Osteocyte (in vitro differentiated cells): ENCODE measurements at places on chromosomes 3 and 15. TPM values are rescaled to one million over a fixed set of nuclear protein-coding genes. Genes with fewer than 3 reads are reported as not detected.

DNA sequence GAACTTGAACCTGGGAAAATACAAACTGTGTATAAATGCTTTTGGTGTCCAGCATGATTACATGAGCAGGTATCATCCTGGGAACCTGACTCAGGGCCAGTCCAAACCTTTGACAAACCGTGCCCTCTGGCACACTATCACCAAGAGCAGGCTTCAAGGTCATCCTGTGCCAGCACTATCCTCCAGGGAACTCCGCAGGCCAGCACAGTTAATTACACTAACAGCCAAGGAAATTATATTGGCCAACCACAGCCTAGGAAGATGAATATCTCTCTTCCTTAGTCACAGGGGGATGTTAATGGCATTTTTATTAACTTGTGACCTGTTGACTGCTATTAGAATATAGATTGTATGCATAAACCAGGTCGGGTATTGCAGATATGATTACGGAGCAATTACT lies 262.0 kb downstream of the TUSC7 start:
- no peak overlapping the region for H3K27ac ChIP-seq
- peaks cover 13% of the 10 kb centered on the region for H3K27me3 ChIP-seq
- H3K4me3 ChIP-seq: no peak overlapping the region
- H3K36me3 ChIP-seq: no peaks in the 10 kb centered on the region

DNA sequence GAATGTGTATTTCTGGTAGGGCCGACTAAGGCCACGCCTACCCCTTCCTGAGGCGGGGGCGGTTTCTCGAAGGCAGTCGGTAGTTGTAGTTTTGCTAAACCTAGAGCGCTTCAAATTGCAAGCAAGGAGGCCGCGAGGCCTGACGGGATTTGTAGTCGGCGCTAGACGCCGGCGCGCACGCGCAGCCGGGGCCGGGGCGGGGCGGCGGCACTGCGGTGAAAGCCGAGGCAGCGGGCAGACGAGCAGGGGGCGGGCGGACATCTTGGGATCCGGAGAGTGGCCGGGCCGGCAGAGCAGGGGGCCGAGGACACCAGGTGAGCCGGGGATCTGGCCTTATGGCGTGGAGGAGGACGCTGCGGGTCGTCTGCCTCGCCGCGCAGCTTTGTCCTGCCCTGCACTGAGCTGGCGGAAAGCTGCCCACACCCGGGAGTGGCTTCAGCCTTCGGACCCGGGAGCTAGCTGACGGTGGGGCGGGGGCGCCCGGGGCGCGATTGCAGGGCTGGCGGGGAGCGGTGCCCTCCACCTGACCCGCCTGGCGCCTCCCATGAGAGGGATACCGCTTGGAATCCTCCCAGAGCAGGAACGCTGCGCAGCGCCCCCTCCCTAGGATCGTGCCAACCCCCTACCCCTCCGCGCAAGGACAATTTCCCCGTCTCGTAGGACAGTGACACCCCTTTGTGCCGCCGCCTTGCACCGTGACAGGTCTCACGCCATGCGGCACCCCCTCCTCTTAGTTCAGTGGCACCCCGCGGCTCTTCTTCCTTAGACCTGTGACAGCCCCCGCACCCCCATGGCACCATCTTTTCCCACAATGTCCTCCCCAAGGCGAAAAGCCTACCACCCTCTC lies at the start of gene AP2M1:
Gene AP2M1, plus strand, starts transcription at position 210 of the 847 bp plus-strand sequence. CDS start 2,139 bp downstream, outside the sequence.
- peak within 1 kb of the TSS; percentile 97 for H3K4me3 ChIP-seq
- H3K36me3 ChIP-seq: peaks cover 23% of the 10 kb centered on the region
- H3K27ac ChIP-seq: peak within 1 kb of the TSS; percentile 94
- DNase-seq: peak; percentile 100

DNA sequence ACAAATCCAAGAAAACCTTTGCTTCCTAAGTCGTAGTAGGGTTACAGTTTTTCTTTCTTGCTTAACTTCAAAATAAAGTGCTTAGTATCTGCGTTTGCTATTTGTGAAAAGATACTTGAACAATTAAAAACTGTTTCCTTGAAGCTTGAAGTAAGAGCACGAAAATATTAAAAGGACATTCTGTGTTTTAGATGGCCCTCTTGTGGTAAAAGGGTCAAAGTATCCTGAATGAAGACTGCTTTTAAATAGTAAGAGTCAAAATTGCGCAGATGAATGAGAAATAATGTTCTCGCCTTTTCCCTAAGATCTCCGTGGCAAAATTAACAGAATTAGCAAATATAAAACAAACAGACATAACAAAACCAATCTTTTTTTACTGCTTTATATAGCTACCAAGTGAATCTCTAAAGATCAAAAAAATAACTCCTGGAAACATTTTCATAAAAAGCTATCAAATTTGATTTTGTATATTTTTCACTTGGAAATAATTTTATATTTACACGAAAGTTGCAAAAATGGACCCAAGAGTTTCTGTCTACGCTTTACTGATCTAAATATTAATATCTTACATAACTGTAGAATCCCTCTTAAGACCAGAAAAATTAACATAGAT lies 175.4 kb downstream of the MBNL1 start:
- H3K4me1 ChIP-seq: peaks cover 30% of the 10 kb centered on the region
- DNase-seq: no peak
- H3K36me3 ChIP-seq: peaks cover 7% of the 10 kb centered on the region

DNA sequence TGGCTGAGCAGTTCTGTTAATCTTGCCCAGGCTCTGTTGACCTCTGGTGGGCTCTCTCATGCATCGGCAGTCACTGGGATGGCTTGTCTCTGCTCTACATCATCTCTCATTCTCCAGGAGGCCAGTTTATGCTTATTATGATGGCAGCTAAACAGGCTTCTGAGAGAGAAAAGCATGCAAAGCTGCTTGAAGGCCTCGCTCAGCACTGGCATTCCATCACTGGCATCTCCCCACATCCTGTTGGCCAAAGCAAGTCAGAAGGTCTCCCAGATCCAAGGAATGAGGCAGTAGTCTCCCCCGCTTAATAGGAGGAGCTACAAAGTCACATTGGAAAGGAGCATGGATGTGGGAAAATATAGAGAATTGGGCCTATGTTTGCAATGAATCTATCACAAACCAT lies 212.6 kb downstream of the ZNF621 start:
- no peak for DNase-seq
- H3K4me3 ChIP-seq: no peak overlapping the region
- H3K4me1 ChIP-seq: no peaks in the 10 kb centered on the region
- H3K27me3 ChIP-seq: no peaks in the 10 kb centered on the region

DNA sequence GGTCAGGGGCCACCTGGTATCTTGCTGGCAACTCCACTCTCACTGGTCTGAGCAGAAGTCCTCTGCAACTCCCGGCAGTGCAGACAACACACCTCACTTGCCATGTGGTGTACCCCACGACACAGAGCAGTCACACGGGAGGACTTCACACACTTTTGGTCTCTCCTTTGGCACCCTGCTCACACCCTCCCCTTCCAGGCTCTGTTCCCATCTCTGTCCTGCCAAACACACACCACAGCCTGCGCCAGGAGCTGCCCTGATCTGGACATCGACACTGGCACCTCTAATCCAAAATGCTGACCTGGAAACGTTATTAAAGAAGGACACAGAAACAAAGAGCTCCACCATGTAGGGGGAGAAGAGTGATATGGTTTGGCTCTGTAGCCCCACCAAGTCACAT lies 57.2 kb downstream of the SLC41A3 start:
- H3K36me3 ChIP-seq: peaks cover 42% of the 10 kb centered on the region
- H3K4me1 ChIP-seq: no peaks in the 10 kb centered on the region
- no peak for DNase-seq
- H3K27ac ChIP-seq: no peak overlapping the region
- H3K27me3 ChIP-seq: no peaks in the 10 kb centered on the region

GRCh38 chr3:134049676-134050075 lies 20.0 kb upstream of the SLCO2A1 start:
- DNase-seq: no peak
- no peak overlapping the region for H3K4me3 ChIP-seq

DNA sequence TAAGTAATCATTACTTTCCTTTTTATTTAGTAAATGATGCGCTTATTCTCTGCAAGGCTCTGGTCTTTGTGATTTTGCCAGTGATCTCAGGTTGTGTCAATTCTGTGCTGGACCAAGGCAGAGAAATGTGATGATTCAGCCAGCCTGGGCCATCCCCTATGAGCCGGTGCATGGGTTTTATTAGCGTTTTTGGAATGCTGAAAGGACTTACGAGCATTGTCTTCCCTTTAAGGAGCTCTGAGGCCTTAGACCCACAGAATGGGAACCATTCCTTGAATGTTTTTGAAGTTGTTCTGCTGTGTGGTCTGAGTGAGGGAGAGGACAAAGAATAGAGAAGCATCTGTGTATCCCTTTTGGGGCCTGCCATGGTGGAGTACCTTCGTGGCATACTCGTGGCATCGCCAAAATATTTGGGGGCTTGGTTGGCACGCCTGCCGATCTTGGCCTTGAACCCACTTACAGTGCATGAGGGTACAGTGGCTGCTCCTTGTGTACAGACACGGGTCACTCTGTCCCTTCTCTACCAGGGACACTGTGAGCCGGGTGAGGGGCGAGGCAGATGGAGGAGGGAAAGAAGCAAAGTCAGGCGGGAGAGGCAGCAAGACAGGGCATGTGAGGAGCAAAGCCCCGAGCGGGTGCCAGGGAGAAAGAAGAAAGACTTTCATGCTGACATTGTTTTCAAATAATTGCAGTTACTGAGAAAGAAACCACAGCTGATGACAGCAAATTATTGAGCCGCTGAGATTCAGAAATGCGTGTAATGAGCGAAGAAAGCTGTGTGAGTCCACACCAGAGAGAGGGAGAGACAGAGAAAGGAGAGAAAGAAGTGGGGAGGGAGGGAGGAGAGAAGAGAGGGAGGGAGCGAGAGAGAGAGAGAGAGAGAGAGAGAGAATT lies 269.4 kb upstream of the RGMA start:
- DNase-seq: no peak
- no peaks in the 10 kb centered on the region for H3K27me3 ChIP-seq
- no peaks in the 10 kb centered on the region for H3K36me3 ChIP-seq

DNA sequence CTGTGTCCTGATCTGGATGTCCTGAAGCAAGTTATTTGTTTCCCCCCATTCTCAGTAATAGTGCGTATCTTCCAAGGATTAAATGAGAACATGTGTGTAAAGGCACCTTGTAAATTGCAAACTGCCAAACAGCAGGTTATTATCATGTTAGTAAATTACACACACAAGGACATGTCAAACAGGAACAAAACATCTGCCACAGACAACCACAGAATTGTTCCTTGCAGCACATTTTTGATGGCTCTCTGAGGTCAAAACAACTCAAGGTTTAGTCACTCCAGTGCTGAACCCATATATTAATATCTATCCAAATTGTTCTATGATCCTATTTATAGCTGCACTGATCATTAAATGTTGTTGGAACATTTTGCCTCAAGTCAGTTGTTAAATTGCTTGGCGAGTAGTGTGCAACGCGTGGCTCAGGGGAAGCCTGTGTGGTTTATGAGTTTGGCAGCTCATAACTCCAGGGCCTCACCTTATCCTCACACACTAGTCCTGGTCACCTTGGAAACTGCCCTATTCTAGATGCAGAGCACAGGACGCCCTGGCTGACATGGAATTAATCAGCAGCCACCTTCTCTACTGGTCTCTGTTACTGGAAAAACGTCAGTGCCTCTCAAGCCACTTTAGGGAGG lies 46.3 kb upstream of the CDV3 start:
- no peaks in the 10 kb centered on the region for H3K36me3 ChIP-seq
- no peak overlapping the region for H3K4me3 ChIP-seq
- peaks cover 13% of the 10 kb centered on the region for H3K4me1 ChIP-seq
- no peak overlapping the region for H3K27ac ChIP-seq

DNA sequence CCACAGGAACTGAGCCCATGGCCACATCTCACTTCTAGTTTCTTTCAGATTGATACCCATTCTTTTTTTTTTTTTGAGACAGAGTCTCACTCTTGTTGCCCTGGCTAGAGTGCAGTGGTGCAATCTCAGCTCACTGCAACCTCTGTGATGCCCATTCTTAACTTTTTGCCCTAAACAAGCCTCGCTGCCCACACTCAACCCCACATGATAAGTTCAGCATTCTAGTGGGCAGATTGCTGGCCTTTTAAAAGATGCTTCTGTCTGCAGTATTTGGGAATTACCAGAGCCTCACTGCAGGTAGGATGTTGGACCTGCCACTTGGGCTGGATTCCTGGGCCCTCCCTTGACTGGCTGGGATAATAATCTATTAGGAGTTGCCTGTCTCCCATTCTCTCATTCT lies 51.0 kb downstream of the TRANK1 start:
- H3K27ac ChIP-seq: peak overlapping the region; percentile 81
- peaks cover 20% of the 10 kb centered on the region for H3K4me1 ChIP-seq
- H3K27me3 ChIP-seq: no peaks in the 10 kb centered on the region
- peaks cover 31% of the 10 kb centered on the region for H3K36me3 ChIP-seq
- no peak for DNase-seq
- no peak overlapping the region for H3K4me3 ChIP-seq

- peaks cover 2% of the 10 kb centered on the region for H3K36me3 ChIP-seq
- H3K27me3 ChIP-seq: peaks cover 16% of the 10 kb centered on the region
- H3K27ac ChIP-seq: no peak overlapping the region
- H3K4me1 ChIP-seq: no peaks in the 10 kb centered on the region
Observed at GRCh38 chr3:38542401-38543298, 46.5 kb downstream of the EXOG start.

- no peak for DNase-seq
- no peaks in the 10 kb centered on the region for H3K27me3 ChIP-seq
- no peaks in the 10 kb centered on the region for H3K4me1 ChIP-seq
- H3K4me3 ChIP-seq: no peak overlapping the region
- H3K36me3 ChIP-seq: peaks cover 51% of the 10 kb centered on the region
Observed at GRCh38 chr3:37338500-37338899, 164.1 kb upstream of the LRRFIP2 start.

DNA sequence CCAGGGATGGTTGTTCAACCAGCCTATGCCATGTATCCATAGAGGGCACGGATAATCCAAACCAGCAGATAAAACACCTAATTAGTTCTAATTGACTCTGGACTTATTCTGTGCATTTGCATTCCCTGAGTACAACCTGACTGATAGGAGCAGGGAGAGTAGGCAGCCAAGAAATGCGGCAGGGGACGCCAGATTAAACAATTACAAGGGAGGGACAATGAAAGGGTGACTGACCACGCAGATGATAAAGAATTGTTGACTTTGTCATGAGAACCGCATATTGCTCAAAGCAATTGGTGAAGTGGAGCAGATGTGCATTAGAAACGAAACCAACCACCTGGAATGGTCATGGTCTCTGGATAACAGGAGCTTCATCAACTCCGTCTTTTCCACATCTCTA lies 369.1 kb upstream of the FRG2C start:
- H3K27ac ChIP-seq: no peak overlapping the region
- no peak for DNase-seq
- no peaks in the 10 kb centered on the region for H3K4me1 ChIP-seq
- H3K36me3 ChIP-seq: no peaks in the 10 kb centered on the region
- no peak overlapping the region for H3K4me3 ChIP-seq
- peaks cover 26% of the 10 kb centered on the region for H3K27me3 ChIP-seq

GRCh38 chr3:162353414-162353813 lies 856.8 kb downstream of the OTOL1 start:
- H3K27me3 ChIP-seq: no peaks in the 10 kb centered on the region
- H3K4me3 ChIP-seq: no peak overlapping the region
- no peak overlapping the region for H3K27ac ChIP-seq

GRCh38 chr3:121730940-121731687 lies 18.4 kb downstream of the GOLGB1 start:
- H3K4me3 ChIP-seq: no peak overlapping the region
- H3K27me3 ChIP-seq: no peaks in the 10 kb centered on the region
- H3K36me3 ChIP-seq: peaks cover 15% of the 10 kb centered on the region

MME gene
- 13.9 and 14.5 TPM in 2 replicates for total RNA-seq

SERINC4 gene
- not detected in 2 replicates for total RNA-seq

MASP1 gene
- total RNA-seq: not detected in 2 replicates

CHL1 gene
- total RNA-seq: not detected in 2 replicates

PP2D1 gene
- total RNA-seq: not detected in 2 replicates

ALDH1A2 gene
- 0.48 and 0.78 TPM in 2 replicates for total RNA-seq

LTK gene
- 0.50 and 0.91 TPM in 2 replicates for total RNA-seq

SPTBN5 gene
- total RNA-seq: 3.0 and 3.2 TPM in 2 replicates

IGF2BP2 gene
- total RNA-seq: 96.7 and 101 TPM in 2 replicates

NR1I2 gene
- not detected in 2 replicates for total RNA-seq

GOLGA8G gene
- not detected in 2 replicates for total RNA-seq

GREM1 gene
- total RNA-seq: 252 and 294 TPM in 2 replicates
